Fibroblast of villous mesenchyme (primary cell): ENCODE measurements at places on chromosomes 11 and 22.

GRCh38 chr11:35594680-35595079, 23.6 kb upstream of the FJX1 start:
- DNase-seq = no peak

DNA sequence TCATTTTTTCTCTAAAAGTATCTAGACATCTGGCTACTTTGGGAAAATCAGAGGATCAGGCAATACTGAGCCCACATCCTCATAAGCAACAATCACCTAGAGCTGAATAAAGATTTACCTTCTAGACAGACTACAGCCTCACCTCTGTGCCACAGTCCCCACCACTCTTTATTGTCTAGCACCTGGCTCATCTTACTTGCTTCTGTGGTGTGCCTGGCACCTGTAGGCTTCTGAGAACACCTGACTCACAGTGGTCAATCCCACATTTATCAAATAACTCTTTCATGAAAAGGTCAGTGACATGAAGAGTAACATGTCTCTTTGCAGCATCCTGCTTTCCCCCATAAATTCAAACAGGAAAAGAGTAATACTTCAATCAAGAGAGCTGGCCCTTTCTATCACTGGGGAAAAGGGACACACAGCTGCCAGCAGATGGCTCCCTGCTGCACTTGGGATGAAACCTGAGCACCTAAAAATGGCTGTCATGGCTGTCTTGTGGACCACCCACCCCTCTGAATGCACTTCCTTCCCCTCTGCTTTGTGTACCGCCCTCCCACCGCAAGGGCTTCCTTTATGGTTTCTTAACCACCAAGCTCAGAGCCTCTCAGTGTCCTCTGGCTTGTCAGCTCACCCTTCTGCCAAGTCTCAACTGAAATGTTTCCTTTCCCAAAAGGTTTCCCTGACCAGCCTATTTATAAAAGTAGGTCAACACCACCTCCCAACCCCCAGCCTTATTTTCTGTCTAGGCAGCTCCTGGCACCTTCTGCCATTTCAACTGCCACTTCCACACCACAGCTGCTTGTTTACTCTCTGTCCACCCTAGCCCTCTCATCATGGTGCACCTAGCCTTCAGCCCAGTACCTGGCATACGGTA, 9.3 kb downstream of the TFIP11 start:
- peak; percentile 59 for DNase-seq

DNA sequence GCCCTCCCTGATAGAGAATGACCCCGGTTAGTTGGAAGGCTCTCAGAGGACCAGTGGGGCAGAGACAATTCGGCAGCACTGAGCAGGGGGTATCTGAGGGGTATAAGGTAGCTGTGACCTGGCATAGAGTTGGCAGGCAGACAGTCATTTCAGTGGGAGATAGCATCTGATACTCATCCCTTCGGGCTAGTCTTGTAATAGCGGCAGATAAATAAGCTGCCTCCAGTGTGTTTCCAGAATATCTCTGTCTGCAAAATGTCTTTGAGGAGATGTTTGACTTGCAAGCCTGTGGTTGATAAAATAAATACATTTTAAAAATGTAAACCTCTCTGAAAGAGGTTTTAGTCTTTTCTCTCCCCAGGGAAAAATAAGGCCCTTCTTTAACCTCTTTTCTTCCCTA, 54.2 kb downstream of the TEAD1 start:
- peak; percentile 56 for DNase-seq

DNA sequence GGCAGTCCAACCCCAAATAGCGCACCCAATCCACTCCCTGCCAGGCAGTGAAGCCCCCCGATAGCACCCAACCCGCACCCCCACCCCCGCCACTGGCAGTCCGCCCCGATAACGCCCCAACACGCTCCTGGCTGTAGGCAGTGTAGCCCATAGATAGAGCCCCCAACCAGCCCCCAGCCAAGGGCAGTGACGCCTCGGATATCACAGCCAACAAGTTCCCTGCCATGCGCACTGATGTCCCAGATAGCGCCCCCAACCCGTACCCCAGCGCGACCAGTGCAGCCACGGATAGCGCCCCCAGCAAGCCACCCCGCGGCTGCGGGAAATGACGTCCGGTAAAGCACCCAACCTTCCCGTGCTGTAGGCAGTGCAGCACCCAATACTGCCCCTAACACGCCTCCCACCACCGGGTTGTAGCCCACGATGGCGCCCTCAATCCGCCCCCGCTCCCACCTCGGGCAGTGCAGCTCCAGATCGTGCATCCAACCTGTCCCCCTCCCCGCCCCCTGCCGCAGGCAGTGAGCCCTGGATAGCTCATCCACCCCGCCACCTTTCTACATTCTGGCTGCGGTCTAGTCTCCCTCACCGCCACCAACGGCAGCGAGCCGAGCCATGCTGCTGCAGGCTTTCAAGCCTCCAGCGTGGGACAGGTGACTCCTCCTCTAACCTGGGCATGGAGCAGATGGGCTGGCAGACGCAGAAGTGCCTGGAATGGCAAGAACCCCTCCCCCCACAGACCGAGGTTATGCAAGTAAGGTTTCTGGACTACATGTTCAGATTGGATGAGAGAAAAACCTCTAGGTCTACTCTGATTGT, 625 bp downstream of the RFPL2 start:
- no peak for DNase-seq

- DNase-seq = no peak
Measured at GRCh38 chr11:119380160-119380826, 1.2 kb downstream of the USP2 start.

DNA sequence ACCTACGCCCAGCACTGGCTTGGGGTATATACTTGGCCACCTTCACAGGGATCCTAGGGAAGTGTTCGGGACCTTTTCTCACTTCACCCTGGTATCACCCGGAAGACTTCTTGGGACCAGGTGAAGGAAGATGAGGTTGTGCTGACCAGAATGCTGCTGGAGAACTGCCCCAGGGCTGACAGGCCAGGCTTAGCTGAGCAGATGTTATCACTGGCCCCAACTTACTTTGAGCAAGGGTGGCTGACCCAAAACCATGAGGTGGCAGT, 4.5 kb downstream of the FTH1 start:
- no peak for DNase-seq

DNA sequence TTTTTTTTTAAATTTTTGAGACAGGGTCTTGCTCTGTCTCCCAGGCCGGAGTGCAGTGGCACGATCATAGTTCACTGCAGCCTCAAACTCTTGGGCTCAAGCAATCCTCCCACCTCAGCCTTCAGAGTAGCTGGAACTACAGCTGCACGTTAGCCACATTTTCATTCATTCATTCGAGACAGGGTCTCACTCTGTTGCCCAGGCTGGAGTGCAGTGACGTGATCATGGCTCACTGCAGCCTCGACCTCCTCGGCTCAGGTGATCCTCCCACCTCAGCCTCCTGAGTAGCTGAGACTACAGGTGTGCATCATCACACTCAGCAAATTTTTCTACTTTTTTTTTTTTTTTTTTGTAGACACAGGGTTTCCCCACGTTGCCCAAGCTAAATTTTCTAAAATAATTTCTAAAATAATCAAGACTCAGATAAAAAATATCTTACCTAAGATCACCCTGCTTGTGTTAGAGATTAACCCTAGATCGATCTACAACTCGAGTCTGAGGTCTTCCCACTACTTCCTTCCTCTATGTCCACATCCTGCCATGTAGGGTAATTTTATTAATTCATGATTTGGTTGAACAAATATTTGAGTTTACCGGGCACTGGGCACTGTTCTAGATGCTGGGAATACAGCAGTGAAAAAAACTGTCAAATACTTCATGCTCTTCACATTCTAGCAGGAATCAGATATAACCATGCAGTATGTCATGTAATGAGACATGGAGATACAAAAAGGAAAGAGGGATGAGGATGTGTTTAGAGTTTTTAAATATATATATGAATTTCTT, 15.1 kb downstream of the EIF4G2 start:
- DNase-seq = no peak

DNA sequence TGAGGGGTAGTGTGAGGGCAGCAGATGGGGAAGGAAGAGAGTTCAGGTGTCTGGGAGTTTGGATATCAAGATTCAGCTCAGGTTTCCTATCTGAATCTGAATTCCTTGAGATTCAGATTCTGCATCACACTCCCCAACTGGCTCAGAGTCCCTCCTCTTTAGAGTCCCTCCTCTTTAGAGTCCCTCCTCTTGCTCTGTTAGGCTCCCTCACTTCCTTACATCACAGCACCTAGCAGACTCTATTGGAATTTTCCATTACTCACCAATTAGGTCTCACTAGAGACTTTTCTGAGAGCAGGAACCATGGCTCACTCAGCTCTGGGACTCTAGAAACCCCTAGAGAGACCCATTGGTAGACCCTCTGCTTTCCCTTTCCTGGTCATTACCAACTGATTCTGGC, 303.4 kb upstream of the SYN3 start:
- DNase-seq = peak; percentile 20

GRCh38 chr11:15819679-15820286, 536.6 kb downstream of the SOX6 start:
- DNase-seq = peak; percentile 28

DNA sequence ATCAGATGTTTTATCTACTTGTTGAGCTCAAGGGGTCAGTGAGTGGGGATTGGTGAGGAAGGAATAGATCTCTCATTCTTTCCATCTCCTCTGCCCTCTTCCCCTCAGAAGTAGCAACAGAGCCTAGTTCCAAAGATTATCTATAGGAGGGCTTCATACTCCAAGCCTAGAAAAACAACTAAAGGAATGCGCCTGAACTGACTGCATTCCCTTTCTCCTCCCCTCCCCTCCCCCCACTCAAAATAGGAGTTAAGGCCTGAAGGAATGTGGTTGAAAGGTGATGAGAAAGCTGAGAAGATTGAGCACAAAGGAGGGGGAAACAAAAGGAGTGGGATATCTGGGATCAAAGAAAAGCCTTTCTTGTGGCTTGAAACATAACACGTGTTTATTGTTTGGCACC, 10.5 kb downstream of the EMSY start:
- no peak for DNase-seq

DNA sequence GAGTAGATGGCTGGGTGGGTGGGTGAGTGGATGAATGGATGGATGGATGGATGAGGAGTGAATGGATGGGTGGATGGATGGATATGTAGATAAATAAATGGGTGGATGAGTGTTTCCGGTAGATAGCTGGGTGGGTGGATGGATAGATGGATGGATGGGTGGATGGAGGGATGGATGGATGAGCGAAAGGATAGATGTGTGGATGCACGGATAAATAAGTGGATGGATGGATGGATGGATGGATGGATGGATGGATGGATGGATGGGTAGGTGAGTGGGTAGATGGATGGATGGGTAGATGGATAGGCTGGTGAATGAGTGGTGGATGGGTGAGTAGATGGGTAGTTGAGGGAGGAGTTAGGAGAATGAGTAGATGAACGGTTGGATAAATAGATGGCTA, 349.3 kb downstream of the MN1 start:
- no peak for DNase-seq

GRCh38 chr22:38312261-38312800, 4.9 kb downstream of the CSNK1E start:
- peak; percentile 65 for DNase-seq

GRCh38 chr11:30605036-30605605, 19.0 kb upstream of the MPPED2 start:
- no peak for DNase-seq

DNA sequence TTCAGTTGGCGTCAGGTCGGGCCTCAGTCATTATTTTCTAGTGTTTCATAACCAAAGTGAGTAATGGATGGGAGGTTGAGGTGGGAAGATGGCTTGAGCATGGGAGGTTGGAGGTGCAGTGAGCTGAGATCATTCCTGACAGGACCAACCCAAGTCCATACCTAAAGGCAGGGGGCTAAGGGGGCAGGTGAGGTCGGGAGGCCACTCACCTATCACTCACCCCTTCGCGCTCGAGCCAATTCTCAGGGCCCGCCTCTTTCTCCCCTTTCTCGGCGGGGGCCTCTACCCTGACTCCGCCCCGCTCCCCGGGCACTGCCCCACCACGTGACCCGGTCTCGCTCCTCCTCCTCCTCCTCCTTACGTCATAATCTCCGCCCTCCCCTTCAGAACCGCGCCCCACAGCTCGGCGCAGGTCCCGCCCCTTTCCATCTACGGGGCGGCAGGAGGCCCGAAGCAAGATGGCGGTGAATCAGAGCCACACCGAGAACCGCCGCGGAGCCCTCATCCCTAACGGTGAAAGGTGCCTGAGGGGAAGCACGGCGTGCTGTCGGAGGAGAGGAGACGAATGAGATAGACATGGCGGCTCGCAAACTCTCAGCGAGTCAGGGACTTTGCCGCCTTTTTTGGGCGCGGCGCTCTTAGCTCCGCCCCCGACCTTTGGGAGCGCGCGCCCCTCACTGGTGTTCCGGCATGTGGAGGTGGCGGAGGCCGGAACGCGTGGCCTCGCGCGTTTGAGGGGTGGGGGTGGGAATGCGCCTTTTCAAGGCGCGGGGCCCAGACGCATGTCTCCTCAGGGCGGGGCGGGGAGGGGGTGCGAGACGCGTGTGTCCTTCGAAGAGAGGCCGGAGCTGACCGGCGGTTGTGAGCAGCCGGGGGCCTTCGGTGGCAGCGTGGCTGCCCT, at the start of gene WBP2NL:
TSS of gene WBP2NL (plus strand) at position 428 of the 901 bp plus-strand sequence. CDS start at position 459, 31 bp downstream.
- peak; percentile 67 for DNase-seq

- DNase-seq = peak; percentile 56
Measured at GRCh38 chr11:95283650-95284049, 52.6 kb upstream of the SESN3 start.

GRCh38 chr11:9506489-9507276, 45.9 kb downstream of the ZNF143 start:
- DNase-seq = peak; percentile 83

DNA sequence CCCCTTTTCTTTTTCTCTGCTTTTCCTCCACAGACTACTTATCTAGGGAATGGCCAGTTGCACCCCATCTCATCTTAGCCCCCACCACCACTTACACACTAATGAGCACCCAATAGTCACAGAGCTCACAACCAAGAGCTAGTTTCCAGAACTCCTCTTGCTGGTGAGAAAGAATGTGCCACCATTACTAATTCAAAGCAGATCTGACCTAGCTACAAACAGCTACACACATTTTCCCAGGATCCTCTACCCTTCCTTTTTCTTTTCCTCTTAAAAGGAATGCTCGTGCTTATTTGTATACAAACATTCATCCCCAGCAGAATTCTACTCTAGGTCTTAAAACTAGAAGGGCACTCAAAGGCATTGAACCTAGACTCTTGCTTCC, 136.8 kb downstream of the CD44 start:
- no peak for DNase-seq

GRCh38 chr22:23828800-23829680, 9.8 kb downstream of the DERL3 start:
- no peak for DNase-seq

- peak; percentile 52 for DNase-seq
Measured at GRCh38 chr11:43419460-43419859, 60.7 kb downstream of the TTC17 start.
